ENCODE measurements at places on chromosomes 5 and 9.
A peak's percentile ranks its signal among the peaks of the same experiment; 100 is the strongest.

GRCh38 chr9:83656952-83657351 lies 34.0 kb downstream of the IDNK start:
- no peak for DNase-seq

DNA sequence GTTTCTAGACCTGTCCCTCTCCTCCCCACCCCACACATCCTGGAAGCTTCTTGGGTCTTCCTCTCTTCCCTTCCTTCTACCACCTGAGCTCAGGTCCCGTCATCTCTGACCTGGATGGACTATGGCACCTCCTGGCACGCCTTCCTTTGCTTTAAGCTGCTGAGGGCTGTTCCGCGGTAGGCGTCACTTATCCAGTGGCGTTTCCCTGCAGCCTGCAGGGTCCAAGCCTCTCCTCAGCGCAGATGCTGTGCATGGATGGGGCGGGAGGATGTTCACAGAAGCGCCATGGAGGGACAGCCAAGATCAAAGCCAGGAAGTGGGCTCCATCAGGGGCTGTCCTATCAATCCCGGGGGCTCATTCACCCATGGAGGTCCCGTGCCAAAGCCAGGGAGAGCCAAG lies 23.8 kb upstream of the CNOT6 start:
- DNase-seq = no peak

DNA sequence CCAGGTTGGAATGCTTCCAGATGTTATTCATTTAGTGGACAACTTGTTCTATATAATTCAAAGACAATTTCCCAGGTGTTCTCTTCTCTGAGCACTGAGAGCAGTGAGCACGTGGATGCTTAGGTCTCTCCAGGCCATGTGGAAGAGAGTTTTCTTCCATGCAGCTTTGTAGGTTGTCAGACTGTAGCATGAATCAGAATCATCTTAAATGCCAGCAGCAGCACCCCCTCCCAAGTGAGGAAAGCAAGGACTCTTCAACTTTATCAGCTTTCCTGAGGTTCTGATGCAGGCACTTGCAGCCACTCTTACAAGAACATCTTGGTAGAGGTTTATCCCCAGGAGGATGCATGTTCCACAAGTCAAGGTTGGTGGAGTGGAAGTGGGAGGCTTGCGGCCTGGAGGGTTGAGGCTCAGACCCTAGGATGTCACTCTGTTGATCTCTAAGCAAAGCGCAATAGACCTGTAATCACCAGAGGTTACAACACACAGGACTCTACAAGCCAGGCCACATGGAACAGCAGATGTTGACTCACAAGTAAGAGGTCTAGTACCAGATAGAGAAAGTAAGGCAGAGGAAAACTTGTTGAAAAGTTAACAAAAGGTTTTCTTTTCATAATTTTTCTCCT lies 47.7 kb downstream of the UGCG start:
- no peak for DNase-seq

DNA sequence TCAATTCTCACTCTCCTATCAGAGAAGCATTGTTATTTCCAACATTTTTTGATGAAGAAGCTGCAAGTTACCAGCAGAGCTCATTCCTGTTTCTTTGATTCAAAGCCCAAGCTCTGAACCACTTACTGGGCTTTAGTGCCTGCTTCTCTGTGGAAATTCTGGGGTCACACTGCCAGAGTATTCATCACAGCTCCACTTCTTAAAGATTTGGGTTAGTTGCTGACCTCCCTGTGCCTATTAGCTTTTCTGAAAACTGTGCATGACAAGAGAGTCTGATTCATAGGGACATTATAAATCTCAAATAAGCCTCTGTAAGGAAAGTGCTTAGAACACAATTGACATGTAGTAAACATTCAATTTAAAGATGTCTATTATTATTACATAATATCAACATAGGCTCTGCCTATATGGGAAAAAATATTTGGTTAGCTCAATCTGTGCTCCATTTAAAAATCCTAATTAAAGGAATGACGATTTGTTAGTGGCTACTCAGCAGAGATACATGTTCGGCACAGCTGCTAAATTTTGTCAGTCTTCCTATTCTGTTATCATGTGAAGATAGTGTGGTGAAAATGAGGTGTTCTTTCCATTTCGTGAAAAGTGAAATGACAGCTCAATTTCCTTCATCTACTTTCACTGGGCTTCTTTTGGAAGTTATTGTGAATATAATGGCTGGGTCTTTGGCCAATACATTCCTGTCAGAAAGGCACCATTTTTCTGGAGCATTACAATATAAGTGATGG lies 293.0 kb downstream of the KCTD16 start:
- DNase-seq = no peak

DNA sequence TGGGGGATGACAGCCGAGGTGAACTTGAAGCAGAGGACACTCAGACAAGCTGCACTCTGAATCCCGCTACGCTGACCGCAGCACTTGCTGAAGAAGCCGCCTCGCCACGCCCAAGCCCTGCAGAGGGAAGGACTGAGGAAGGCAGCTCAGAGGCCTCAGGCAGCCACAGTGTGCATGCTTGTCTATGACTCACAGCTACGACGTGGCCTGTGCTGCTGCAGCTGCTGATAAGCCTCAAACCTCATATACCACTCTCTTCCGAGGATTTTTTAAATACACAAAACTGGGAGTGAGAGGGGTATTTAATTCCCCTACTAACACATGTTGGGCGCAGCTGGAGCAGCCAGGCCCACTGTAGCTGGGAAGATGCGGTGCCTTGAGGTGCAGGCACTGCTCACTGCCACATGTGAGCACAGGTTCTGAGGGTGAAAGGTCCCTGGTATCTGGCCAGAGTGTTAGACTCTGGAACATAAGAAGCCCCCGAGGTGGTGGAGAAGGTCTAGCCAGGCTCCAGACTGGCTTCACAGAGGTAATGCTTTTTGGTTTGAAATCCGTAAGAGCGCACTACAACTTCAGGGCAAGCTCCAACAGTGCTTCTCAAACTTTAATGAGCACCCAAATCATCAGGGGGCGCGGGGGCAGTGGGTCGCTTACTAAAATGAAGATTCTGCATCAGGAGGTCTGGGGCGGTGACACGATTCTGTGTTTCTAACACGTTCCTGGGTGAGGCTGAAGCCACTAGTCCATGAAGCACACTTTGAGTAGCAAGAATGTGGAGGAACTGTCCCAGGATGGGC lies 196.8 kb downstream of the AUH start:
- peak; percentile 51 for DNase-seq

DNA sequence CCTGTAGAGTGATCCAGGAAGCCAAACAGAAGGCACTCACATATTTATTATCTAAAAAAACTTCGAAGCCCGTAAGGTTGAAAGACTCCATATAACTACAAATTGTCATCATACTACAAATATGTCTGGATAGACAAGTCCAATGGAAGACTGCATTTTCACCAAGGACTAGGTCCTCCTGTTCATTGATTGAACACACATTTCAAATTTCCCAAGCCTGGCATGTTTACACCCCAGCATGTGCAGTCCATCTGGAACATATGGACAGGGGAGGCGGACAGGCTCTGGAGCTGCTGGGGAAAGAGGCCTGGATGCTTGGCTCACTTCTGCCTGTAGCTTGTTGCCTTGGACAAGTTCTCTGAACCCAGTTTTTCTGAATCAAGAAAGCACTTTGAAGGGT lies 378.7 kb downstream of the ENC1 start:
- no peak for DNase-seq

DNA sequence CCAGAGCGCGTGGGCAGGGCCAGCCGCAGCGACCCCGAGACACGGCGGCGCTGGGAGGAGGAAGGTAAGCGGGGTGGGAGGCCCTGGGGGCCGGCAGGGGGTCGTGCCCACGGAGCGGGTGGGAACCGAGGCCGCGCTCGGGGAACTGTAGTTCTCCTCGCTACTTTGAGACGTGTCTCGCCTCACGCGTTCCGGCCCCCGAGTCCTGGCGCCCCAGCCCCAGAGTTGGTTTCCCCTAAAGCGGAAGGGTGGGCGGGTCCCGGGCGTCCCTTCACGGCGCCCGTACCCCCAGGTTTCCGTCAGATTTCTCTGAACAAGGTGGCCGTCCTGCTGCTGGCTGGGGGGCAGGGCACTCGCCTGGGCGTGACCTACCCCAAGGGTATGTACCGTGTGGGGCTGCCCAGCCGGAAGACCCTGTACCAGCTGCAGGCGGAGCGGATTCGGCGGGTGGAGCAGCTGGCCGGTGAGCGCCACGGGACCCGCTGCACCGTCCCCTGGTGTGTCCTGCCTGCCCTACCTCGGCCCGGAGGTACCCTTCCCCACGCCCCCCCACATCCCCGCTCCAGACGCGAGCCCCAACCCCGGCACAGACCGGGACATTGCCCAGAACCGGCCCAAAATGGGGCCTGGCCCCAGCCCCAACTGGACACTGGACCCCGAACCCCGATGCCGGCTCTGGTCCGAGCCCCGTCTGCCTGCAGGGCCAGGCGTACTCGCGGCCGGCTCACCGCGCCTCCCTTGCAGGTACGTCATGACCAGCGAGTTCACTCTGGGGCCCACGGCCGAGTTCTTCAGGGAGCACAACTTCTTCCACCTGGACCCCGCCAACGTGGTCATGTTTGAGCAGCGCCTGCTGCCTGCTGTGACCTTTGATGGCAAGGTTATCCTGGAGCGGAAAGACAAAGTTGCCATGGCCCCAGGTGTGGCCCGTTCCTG lies 709 bp downstream of the UAP1L1 start:
- DNase-seq = peak; percentile 31

DNA sequence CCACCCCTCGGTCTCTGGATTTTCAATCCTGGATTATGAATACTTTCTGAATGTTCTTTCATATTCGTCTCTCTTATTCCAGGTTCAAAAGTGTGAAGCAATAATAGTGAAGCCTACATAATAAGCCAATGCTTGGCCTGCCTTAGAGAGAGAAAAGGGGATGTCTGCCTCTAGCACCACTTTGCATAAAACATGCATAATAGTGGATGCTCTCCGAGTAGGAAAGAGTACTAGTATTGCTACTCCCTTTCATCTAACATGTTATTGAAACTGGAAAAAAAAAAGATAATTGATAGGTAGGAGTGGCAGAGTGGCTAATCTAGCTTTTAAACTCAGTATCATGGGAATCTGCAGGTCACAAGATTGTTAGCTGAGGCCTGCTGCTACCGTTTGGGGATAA lies 158.1 kb downstream of the SPATA31D1 start:
- DNase-seq = no peak

- DNase-seq = no peak
Observed at GRCh38 chr9:129701549-129701948, 36.1 kb downstream of the PRRX2 start.

DNA sequence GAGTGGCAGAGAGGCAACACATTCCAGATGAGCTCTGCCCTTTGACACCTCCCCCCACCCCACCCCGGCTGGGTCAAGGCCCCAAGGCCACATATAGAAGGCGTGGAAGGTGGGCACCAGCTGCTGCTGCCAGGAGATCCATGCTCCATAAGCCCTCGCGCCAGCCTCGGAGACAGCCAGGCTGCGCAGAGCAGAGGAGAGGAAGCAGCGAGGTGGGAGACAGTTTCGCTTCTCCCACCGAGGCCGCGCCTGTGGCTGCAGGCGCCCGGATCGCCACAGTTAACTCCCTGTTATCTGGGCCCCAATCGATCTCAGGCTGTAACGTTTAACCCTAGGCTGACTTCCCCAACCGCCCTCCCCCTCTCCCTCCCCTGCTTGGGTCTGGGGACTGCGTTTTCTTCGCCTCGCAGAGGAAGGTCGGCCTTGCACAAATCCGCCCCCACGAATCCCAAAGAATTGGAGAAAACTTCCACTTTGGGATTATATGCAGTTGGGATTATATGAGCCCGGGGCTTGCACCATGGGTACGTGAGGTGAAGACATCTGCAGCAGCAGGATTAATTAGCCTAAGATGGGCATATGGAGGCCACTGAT lies 1.1 kb upstream of the CXXC5 start:
- no peak for DNase-seq

DNA sequence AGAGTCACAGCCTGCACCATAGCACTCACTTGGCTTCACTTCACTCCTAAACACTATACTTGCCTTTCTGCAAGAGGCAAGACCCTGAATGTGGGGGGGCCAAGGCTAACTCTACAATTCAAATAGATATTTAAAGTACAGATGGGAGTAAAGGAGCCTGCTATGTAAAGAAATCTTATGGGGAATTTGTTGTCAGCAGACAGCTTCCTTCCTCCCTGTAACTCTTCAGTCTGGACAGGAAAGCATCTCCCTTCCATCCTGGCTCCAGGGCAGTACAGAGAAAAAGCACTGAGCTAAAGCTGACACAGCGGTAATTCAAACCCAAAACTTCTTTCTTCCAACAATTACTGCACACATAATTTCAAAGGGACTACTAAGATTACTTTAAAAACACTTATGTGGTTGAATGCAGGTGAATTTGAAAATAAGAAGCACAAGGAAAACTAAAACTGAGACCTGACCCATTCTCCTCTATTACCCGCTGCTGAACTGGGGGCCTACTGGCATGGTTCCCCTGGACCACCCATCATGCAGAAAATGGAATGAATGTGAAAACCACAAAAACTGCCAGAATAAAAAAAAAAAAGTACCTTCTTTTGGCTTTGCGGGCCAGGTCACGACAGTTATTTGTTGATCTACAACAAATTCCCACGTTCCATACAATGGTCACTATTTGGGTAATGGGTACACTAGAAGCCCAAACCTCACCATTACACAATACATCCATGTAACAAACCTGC lies 13.4 kb downstream of the VDAC1 start:
- no peak for DNase-seq
